Left renal pelvis (tissue), 4 donors: ENCODE measurements at places on chromosomes 12 and 14.
A peak's percentile ranks its signal among the peaks of the same experiment; 100 is the strongest.

DNA sequence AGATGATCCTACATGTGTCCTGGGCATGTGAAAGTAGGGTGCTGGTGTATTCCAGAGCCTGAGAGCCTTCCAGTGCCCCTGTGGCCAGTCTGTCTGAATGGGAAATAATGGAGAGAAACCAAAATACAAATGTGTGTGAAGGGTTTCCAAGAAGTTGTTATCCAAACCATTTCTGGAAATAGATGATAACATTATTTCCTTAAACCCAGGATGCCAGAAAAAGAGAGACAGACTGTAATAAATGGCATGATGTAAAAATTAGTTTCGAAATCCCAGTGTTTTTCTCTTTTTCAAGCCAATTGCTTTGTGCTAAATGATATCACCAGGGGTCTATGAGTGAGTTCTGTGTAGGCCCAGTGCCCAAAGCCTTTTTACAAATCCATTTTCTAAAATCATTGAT is 175.3 kb downstream of the PHLDA1 start:
- no peak for DNase-seq

- DNase-seq, result peak; percentile 45
Observed at GRCh38 chr12:92629349-92630065, 73.3 kb upstream of the PLEKHG7 start.

- no peak for DNase-seq
Observed at GRCh38 chr12:72694193-72694592, 422.0 kb downstream of the TRHDE start.

GRCh38 chr12:96039516-96039915 is 4.1 kb upstream of the LTA4H start:
- DNase-seq, result no peak

GRCh38 chr12:49332441-49332861 is 4.5 kb downstream of the C1QL4 start:
- no peak for DNase-seq

- DNase-seq, result no peak
Observed at GRCh38 chr12:117046011-117046369, 53.2 kb downstream of the TESC start.

DNA sequence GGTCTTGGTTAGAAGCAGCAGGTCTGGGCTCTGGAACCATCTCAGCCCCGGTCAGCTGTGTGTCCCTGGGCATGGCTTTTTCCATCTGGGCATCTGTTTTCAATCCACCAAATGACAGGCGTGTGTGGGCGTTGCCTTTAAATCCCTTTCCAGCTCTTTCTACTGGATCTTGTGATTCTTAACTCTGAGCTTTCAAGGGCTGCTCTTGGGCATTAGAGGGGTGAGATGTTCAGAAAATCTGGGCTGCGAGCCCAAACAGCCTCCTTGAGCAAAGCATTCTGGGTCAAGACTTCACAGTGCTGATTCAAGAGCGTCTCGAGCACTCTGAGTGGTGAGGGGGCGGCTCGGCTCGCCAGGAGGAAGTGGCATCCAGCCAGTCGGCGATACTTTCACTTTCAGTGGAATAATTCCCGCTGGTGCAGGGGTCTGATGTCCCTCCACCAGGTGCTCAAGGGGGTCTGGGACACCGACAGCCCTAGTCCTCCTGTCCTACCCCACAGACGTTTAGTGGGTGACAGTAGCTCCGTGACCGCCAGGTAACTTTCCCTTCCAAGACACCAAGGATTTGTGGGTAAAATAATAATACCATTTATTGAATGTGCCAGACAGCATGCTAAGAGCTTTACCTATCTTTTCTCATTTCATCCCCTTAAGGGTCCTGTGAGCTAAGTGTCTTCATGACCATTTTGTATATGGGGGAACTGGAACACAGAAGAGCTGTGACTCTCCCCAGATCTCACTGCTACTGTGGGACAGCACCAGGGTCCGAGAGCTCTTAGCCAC is 114.0 kb downstream of the PLXNC1 start:
- DNase-seq, result peak; percentile 52

DNA sequence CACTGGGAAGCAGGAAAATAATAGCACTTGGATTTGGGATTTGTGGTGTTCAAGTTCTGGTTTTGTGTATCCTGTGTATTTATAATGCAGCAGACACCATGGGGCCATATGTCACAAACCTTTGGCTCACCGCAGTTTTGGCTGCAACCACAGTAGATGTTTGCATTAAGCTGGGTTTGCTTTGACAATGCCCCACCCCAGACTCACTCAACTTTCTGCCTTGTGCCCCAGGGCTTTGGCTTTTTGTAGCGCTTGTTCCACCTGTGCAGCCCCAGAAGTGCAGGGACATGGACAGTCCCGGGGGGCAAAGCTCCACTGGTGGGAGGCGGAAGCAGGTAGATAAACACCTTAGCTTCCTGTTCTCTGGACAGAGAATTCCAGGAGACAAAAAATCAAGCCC is 446.9 kb downstream of the MED13L start:
- DNase-seq, result no peak

DNA sequence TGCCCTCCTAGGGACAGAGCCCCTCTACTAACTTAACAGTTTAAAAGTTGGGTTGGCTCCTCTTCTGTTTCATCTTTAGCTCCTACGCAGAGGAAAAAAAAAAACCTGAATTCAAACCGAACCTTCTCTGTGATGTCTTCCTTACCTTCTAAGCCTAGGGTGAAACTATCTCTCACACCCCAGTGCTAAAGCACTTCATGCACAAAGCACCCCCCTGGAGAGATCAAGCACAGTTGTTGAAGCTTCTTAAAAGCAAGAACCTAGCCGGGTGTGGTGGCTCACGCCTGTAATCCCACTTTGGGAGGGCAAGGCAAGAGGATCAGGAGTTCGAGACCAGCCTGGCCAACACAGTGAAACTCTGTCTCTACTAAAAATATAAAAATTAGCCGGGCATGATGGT is 37.6 kb downstream of the CORO1C start:
- DNase-seq, result no peak

- DNase-seq, result no peak
Observed at GRCh38 chr12:13376610-13377373, 180.3 kb downstream of the EMP1 start.

GRCh38 chr12:59322473-59322872 is 273.4 kb upstream of the SLC16A7 start:
- no peak for DNase-seq

- DNase-seq, result no peak
Observed at GRCh38 chr12:116609319-116610114, 50.3 kb downstream of the MAP1LC3B2 start.

- DNase-seq, result no peak
Observed at GRCh38 chr12:104507672-104508071, 50.9 kb downstream of the CHST11 start.

GRCh38 chr12:93902736-93903562 is 225.8 kb downstream of the CRADD start:
- no peak for DNase-seq

GRCh38 chr14:95679998-95680735 is 6.1 kb upstream of the TCL1B start:
- no peak for DNase-seq

- no peak for DNase-seq
Observed at GRCh38 chr14:82080370-82080769, 546.7 kb upstream of the SEL1L start.

- DNase-seq, result peak; percentile 61
Observed at GRCh38 chr14:68794851-68795596, 2.2 kb upstream of the ZFP36L1 start.

DNA sequence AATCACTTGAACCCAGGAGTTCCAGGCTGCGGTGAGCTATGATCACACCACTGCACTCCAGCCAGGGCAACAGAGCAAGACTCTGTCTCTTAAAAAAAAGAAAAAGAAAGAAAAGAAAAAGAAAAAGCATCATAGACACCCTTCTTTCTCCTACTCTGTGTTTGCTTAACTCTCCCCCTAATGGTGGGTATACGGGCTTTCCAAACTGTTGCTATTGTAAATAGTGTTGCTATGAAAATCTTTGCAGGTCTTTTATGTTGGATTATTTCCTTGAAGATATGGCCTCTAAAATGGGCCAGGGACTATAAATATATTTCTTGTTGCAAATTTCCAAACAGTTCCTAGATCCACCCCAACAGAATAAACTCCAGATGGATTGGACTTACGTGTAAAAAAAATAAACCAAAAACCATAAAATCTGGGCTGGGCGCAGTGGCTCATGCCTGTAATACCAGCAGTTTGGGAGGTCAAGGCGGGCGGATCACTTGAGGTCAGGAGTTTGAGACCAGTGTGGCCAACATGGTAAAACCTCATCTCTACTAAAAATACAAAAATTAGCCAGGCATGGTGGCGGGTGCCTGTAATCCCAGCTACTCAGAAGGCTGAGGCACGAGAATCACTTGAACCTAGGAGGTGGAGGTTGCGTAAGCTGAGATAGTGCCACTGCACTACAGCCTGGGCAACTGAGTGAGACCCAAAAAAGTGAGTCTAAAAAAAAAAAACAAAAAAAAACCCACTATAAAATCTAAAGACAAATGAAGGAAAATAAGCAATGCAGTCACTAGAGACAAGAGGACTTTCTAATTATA is 25.9 kb downstream of the NFKBIA start:
- no peak for DNase-seq

GRCh38 chr12:123389560-123390351 is 5.8 kb downstream of the KMT5A start:
- no peak for DNase-seq

GRCh38 chr14:100107236-100107635 is 42.0 kb downstream of the EVL start:
- no peak for DNase-seq

- no peak for DNase-seq
Observed at GRCh38 chr12:108921946-108922345, 42.1 kb downstream of the DAO start.

GRCh38 chr12:20120403-20120725 is 248.0 kb upstream of the PDE3A start:
- no peak for DNase-seq

- DNase-seq, result no peak
Observed at GRCh38 chr12:20420557-20420956, 52.2 kb downstream of the PDE3A start.

- no peak for DNase-seq
Observed at GRCh38 chr12:124464062-124464461, 103.3 kb downstream of the NCOR2 start.

- no peak for DNase-seq
Observed at GRCh38 chr12:110590806-110591326, 7.7 kb upstream of the PPTC7 start.
